ENCODE measurements at places on chromosomes 11 and 22.

DNA sequence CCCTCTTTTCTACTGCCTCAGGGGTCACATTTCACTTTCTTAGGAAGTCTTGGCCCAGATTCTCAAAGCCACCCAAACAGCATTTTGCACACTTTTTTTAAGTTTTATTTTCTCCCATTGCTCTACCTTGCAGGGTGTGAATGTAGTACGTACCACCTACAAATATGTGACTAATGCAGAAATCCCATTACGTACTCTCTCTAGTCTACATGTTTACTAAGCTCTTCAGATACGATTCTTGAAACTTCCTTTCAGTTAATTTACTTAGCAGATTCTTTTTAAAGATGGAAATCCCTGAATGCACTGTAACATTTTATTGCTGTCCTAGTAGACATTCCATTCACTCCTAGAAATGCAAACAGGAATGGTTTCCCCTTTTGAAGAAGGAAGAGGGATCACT is 61.3 kb downstream of the LRRC4C start:
- DNase-seq, result no peak

GRCh38 chr22:33812360-33812977 is 107.8 kb downstream of the LARGE1 start:
- DNase-seq, result no peak

GRCh38 chr11:63599211-63600122 is 14.8 kb downstream of the PLAAT3 start:
- peak; percentile 42 for DNase-seq

DNA sequence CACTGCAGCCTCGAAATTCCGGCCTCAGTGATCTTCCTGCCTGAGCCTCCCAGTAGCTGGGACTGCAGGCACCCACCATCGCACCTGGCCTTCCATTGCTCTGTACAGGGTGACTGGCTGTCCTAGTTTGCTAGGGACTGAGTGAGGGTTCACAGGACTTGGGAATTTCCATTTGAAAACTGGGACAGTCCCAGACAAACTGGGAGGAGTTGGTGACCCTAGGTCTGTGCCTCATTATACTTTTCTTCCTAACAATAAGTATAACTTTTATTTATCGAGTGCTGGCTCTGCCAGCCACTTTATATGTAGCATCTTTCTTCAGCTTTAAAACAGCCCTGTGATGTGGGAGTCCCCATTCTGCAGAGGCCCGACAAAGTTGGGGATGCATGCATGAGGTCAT is 25.5 kb downstream of the TCP11L1 start:
- DNase-seq, result no peak

DNA sequence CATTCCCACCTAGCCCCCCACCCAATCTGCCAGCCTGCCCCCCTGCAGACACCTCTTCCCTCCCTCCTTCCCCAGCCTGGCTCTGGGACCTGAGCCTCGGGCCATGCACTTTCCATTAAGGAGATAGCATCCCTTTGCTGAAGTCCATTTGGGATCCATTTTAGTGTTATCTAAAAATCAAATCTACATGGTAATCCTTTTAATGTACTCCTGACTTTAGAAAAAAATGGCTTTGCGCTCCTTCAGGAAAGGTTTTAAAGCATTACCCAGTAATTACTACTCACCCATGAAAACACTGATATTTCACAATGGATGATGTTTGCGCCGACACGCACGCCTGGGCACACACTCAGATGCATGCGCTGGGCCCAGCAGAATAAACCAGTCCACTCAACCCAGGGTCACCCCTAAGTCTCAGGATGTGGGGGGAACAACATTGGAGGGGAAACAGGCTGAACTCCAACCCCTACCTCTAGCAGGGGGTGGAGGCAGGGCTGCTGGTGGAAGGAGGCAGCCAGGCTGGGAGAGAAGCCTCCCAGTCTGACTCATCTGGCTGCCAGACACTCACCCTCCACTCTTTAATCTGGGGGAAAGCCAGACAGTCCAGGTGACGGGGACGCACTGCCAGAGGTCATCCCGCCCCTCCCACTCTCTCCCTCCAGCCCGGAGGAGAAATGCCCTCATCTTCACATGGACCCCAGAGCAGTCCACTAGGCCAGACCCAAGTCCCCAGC is 29.8 kb downstream of the LMO1 start:
- peak; percentile 18 for DNase-seq

DNA sequence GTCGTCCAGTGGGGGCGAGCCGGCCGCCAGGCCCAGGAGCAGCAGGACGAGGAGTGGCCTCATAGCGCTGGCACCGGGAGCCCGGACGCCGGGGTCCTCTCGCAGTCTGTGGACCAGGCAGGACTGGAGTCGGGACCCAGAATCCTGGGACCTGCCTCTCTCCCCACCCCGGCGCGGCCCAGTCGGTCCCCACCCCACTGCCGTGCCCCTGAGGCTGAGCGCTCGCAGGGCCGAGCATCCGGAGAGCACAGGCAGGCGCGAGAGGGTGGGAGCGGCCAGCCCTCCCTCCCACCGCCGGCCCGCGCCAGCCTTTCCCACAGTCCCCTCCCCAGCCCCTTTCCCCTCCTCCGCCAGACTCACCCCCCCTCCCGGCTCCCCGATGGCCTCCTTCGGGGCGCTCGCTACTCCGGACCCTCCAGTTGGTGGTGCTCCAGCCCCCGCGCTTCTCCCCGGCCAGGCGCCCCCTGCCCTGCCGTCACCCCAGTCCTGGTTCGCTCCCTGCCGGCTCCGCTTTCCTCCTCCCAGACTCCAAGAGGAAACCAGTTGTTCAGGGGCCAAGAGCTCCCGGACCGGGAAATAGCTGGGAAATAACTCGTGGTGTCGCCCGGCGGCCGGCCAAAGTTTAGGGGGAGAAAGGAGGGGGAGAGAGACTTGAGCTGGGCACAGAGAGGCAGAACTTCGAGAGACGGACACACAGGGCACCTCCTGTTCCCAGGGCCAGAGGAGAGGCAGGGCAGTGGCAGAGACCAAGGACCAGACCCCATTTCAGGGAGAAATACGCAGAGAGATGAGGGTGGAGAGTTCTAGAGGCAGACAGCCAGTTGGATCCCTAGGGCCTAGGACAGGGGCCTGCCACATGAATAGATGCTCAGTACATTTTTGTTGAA is at the start of gene C1QTNF5:
Gene C1QTNF5, minus strand, starts transcription at position 549 of the 887 bp plus-strand sequence. Its CDS starts 486 bp downstream, at position 63.
- no peak for DNase-seq

GRCh38 chr22:49779211-49779610 is 48.5 kb downstream of the BRD1 start:
- DNase-seq, result no peak

- peak; percentile 62 for DNase-seq
Observed at GRCh38 chr11:75625991-75626888, 42.6 kb downstream of the MAP6 start.

DNA sequence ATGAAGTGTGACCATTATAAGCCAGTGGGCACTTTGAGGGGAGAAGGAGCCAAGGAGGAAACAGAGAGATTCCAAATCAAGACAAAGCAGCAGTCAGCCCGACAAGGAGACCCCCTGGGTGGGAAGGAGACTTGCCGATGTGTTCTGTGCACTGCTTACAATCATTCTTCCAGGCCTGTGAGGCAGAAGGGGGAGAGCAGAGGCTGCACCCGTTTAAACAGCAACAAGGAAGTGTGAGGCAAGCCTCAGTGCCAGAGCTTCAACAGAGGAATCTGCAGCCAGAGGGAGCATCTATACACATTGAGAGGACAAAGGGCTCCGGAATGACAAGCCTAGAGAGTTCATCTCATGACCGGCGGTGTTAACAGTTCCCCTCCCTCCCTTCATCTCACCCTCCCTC is 121.1 kb downstream of the NXPE2 start:
- DNase-seq, result no peak

GRCh38 chr11:133548641-133549040 is 16.3 kb upstream of the OPCML start:
- DNase-seq, result no peak

- DNase-seq, result no peak
Observed at GRCh38 chr11:80916173-80916798, 1475.5 kb upstream of the TENM4 start.
